Activated naive CD8-positive, alpha-beta T cell treated with anti-CD3 and anti-CD28 coated beads, Interleukin-2, amount 10 ng/mL, durations not matched to agents 7 days and 5 days (primary cell): ENCODE measurements at places on chromosomes 16 and 17.

DNA sequence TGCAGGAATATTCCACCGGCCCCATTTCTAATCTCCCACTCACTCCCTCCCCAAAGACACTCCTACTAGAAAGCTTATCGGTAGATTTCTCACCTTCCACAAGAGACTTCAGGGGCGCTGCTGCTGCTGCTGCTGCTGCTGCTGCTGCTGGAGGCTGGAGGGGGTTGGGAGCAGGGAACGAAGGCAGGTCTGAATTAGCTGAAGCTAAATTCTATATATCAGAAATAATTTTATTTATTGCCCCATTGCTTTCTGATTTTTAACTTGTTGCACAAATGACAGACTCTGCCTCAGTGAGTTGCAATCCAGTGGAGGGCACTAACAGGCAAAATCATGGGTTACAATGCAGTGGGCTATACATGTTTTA is 25.8 kb upstream of the HLF start:
- peaks cover 8% of the 10 kb centered on the region for H3K4me1 ChIP-seq
- H3K4me3 ChIP-seq: peak overlapping the region; percentile 81
- H3K36me3 ChIP-seq: no peaks in the 10 kb centered on the region
- H3K27ac ChIP-seq: no peak overlapping the region

- H3K27me3 ChIP-seq: no peaks in the 10 kb centered on the region
- no peaks in the 10 kb centered on the region for H3K36me3 ChIP-seq
- H3K27ac ChIP-seq: peak overlapping the region; percentile 74
- peak overlapping the region; percentile 72 for H3K4me3 ChIP-seq
- peaks cover 25% of the 10 kb centered on the region for H3K4me1 ChIP-seq
- no peak for DNase-seq
Measured at GRCh38 chr17:64411999-64412771, 21.5 kb upstream of the PECAM1 start.

DNA sequence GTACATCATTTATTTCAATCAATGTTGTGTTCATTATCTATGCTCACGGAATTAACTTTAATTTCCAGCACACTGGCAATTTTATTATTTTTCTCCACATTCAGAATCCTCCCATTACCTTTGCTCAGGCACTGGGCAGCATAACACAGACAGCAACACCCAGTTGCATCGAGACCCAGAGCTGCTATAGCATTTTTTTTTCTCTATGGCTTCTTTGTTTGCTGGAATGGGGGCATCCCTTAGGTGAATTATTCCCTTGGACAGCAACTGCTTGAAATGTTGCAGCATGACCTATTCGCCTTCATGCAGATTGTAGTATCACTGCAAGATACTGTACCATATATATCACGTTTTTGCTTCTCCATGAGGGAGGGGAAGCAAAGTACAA is 88.8 kb downstream of the CHD9NB start:
- DNase-seq: no peak
- no peak overlapping the region for H3K4me3 ChIP-seq
- no peaks in the 10 kb centered on the region for H3K36me3 ChIP-seq
- no peaks in the 10 kb centered on the region for H3K4me1 ChIP-seq
- H3K27ac ChIP-seq: no peak overlapping the region

- no peak for DNase-seq
- H3K4me3 ChIP-seq: peak overlapping the region; percentile 64
- H3K27ac ChIP-seq: peak overlapping the region; percentile 94
- peaks cover 75% of the 10 kb centered on the region for H3K4me1 ChIP-seq
- H3K27me3 ChIP-seq: no peaks in the 10 kb centered on the region
Measured at GRCh38 chr16:17348042-17348783, 122.5 kb downstream of the XYLT1 start.

DNA sequence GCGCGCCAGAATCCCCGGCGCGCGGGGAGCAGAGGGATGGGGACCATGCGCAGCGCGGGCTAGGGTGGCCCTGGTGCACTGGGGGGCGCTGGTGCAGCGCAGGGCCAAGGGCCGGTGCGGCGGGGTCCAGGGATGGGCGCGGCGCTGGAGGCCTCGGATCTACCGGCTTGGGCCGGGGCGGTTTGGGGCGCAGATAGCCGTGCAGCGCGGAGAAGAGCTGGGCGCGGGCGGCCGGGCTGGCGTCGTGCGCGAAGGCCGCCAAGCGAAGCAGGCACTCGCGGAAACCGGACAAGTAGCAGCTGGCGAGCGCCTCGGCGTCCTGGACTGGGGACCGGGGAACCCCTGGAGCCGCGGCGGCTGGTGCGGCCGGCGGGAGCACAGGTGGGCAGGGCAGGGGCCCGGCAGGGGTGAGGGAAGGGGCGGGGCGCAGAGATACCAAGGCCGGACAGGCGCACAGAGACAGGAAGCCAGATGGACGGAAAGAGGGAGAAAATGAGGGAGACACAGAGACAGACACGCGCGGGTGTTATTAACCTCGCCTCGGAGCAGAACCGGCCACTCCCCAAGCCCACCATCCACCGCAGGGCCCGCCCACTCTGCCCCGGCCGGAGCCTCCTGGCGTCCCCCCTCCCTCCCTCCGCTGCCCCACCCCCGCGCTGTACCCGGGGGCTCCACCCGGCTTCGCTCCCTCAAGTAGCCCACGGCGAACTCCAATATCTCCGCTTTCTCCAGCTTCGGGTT is 2.1 kb downstream of the HES7 start:
- peaks cover 65% of the 10 kb centered on the region for H3K4me1 ChIP-seq
- H3K27ac ChIP-seq: no peak overlapping the region
- peaks cover 48% of the 10 kb centered on the region for H3K27me3 ChIP-seq
- DNase-seq: peak; percentile 82
- peaks cover 4% of the 10 kb centered on the region for H3K36me3 ChIP-seq

DNA sequence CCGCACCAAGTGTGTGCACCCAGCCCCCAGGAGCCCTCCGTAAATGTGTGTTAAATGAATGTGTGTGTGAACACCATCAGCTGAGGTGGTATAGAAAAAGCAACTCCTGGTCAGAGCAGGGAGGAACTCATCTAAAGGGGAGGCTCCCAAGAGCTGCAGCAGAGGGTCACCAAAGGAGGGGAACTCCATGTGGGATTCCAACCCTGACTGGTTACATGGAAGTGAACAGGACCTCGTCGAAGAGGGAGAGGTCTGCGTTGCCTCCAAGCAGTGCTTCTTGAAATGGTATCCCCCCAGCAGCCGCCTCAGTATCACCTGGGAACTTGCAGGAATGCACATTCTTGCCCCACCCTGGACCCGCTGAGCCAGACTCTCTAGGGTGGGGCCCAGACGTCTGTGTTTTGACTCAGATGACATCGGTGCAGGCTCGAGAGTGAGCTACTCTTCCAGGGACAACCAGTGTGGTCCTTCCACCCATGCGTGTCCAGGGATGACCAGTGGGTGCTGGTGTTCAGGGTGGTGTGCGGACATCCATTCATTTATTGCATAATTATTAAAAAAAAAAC is 30.8 kb downstream of the ADCY9 start:
- peaks cover 4% of the 10 kb centered on the region for H3K36me3 ChIP-seq
- H3K4me1 ChIP-seq: peaks cover 34% of the 10 kb centered on the region
- DNase-seq: no peak
- no peak overlapping the region for H3K4me3 ChIP-seq
- no peak overlapping the region for H3K27ac ChIP-seq

DNA sequence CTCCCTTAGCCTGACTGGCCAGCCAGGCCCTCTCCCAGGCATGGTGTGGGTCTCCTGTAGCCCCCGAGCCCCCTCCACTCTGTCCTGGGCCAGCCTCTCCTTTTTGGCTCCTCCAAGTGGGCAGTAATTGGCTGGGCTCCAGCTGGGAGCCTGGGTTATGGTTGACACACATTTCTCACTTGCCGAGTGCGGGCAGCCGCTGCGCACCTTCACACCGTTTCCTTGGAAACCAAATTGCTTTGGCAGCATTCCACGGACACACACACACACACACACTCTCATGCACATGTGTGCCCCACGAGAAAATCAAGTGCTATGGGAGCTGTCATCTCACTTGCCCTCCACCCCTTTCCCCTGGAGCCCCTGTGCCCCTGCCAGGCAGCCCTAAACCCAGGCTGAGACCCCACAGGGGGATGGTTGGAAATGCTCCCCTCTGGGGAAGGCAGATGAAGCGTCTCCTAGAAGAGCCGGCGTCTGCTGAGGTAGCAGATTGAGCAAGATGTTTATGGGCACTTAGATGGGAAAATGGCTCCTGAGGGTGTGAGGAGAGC is 402.7 kb upstream of the TNRC6C start:
- H3K27ac ChIP-seq: no peak overlapping the region
- no peak overlapping the region for H3K4me3 ChIP-seq
- no peaks in the 10 kb centered on the region for H3K36me3 ChIP-seq
- H3K4me1 ChIP-seq: no peaks in the 10 kb centered on the region
- H3K27me3 ChIP-seq: peaks cover 22% of the 10 kb centered on the region

DNA sequence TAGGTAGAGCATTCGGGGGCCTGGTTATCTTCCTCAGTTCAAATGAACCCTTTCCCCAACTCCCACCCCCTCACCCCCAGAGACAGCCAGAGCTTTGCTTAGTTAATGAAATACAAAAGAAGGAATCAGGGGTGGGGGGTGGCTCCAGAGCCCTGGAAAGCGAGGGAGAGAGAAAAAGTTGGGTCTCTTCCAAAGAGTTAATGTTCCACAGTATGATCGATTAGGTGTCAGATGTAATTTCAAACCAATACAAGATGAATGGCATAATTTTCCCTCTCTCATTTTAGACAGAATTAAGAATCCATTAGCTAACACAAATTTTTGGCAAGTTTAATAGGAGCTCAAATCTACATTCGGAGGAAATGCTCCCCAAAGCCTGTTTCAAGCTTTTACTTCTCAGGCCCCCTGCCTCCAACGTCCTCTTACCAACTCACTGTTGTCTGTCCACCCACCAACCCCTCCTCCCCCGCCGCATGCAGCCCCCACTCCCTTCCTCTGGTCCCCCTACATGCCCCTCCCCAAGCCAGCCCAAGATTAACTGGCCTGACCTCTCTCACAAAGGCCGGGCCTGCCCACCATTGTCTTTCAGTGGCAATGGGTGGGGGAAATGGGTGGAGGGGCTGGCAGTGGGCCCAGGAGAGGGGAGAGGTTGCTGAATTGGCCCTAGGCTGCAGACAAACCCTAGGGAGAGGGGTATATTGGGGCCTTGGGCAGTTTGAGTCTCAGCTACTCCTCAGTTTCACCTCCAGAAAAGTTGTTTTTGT is 28.2 kb downstream of the NEUROD2 start:
- H3K27me3 ChIP-seq: peaks cover 14% of the 10 kb centered on the region
- peaks cover 1% of the 10 kb centered on the region for H3K36me3 ChIP-seq
- H3K27ac ChIP-seq: no peak overlapping the region
- no peaks in the 10 kb centered on the region for H3K4me1 ChIP-seq
- DNase-seq: no peak
- no peak overlapping the region for H3K4me3 ChIP-seq

GRCh38 chr16:3935921-3936320 is 55.4 kb upstream of the CREBBP start:
- no peaks in the 10 kb centered on the region for H3K36me3 ChIP-seq
- H3K4me3 ChIP-seq: no peak overlapping the region
- peaks cover 12% of the 10 kb centered on the region for H3K27me3 ChIP-seq

GRCh38 chr17:3907483-3908216 is 8.6 kb downstream of the P2RX1 start:
- H3K36me3 ChIP-seq: no peaks in the 10 kb centered on the region
- no peak overlapping the region for H3K4me3 ChIP-seq
- no peak for DNase-seq
- H3K27ac ChIP-seq: peak overlapping the region; percentile 6
- H3K4me1 ChIP-seq: peaks cover 12% of the 10 kb centered on the region

DNA sequence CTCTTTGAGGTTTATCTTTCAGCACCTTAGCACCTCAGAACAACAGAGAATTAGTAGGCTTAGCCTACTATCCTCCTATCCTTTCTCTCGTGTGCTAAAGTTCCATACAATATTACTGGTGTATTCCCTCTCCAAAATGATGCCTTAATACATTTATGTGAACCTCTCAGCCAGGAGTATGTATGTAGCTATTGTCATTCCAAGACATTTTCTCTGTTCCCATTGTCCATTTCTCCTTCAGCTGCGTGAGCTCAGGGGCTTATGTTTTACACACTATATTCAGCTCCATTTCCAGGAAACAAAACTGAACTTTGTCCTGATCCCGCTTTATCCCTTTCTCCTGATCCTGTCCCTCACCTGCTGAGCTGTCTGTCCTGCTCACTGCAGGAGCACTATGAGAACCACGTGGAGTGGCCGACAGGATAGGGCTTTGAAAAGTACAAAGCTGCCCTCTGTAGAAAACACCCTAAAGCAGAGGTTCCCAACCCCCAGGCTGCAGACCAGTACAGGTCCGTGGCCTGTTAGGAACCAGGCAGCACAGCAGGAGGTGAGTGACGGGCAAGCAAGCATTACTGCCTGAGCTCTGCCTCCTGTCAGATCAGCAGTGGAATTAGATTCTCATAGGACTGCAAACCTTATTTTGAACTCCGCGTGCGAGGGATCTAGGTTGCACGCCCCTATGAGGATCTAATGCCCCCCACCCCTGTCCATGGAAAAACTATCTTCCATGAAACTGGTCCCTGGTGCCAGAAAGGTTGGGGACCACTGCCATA is 55.7 kb downstream of the CENPV start:
- no peak overlapping the region for H3K4me3 ChIP-seq
- peaks cover 13% of the 10 kb centered on the region for H3K4me1 ChIP-seq
- peaks cover 3% of the 10 kb centered on the region for H3K36me3 ChIP-seq
- no peaks in the 10 kb centered on the region for H3K27me3 ChIP-seq
- no peak overlapping the region for H3K27ac ChIP-seq
- peak; percentile 22 for DNase-seq

DNA sequence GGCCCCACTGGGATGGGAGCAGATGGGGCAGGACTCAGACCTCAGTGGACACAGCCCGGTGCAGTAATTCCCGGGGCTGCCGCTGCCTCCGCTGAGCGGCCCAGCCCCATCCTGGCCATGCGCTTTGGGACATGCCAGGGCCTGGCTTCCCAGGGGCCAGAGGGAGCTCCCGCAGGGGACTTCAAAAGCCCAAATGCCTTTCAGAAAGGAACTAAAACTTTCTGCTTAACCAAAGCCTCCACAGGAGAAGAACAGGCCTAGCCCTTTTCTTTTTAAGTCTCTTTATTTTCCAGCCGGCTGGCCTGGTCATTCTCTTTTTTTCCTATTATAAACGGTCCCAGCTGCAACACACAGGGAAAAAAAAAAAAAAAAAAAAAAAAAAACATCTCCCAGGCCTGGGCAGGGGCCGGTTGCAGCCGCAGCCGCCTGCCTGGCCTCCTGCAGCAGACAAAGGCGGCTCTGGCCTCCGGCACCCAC is 10.7 kb upstream of the ZNF423 start:
- no peaks in the 10 kb centered on the region for H3K4me1 ChIP-seq
- H3K36me3 ChIP-seq: no peaks in the 10 kb centered on the region
- no peak overlapping the region for H3K27ac ChIP-seq
- H3K27me3 ChIP-seq: peaks cover 10% of the 10 kb centered on the region
- no peak overlapping the region for H3K4me3 ChIP-seq

GRCh38 chr17:75693500-75694481 is 26.7 kb downstream of the SAP30BP start:
- no peak for DNase-seq
- no peak overlapping the region for H3K4me3 ChIP-seq
- no peaks in the 10 kb centered on the region for H3K27me3 ChIP-seq
- H3K27ac ChIP-seq: no peak overlapping the region

- DNase-seq: no peak
- peaks cover 5% of the 10 kb centered on the region for H3K36me3 ChIP-seq
- no peak overlapping the region for H3K4me3 ChIP-seq
- no peak overlapping the region for H3K27ac ChIP-seq
Measured at GRCh38 chr17:27518545-27519521, 62.6 kb downstream of the KSR1 start.
